Lung microvascular endothelial cell (primary cell): ENCODE measurements at places on chromosomes 6 and 20.

GRCh38 chr6:36301781-36302180 is 31.9 kb downstream of the PNPLA1 start:
- DNase-seq = no peak

DNA sequence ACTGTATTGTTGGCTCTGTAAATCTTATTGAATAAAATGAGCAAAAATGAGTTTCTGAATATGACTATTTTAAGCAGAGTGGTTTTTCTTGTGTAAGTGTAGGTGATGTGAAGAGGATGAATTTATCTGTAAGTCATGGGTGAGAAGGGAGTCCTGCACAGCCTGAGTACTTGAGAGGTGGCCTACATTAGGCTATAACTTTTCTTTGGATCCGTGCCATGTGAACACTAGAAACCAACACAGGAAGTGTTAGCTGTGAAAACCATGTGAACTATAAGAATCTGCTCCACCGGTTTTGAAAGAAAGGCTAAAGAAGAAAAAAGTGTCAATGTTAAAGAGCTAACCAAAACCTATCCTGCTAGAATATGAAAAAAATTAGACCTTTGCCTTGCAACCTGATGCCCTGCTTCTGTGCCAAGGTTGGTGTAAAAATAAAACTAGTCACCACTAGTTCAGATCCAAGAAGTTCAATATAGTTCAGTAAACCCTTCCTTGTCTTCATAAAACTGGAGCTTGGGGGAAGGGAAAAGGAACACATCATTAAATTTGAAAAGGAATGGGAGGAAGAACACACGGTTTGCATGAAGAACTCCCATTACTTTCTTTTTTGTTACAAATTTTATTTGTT is 21.3 kb downstream of the PLCB1 start:
- DNase-seq = peak; percentile 64

DNA sequence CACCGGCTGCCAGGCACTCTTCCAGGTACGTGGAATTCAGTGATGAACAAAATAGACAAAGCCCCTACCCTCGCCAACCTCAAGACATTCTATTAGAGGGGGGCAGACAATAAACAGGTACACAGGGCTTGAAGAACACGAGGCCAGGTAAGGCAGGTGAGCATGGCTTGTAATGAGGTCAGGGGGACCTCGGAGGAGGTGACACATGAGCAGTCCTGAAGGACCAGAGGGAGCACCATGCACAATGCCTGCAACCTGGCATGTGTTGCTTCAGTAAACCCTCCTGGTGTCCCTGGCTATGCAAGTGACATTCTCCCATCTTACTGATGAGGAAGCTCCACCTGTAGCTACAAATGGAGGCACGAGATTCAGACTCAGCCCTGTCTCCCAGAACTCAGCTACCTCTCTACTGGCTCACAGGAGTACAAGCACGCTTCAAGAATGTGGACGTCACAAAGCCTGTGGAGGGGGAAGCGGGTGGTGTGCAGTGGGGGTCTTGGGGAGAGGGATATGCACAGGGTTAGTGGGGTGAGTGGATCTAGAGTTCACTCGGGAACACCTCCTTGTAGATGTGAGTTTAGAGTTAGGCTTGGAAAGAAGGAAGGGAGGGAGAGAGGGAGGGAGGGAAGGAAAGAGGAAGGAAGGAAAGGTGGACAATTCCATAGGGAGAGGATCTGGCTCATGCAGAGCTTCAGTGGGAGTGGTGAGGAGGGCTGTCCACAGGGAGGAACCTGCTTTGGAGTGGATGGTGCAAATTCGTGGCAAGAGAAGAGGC is 7.6 kb upstream of the MAPK13 start:
- DNase-seq = no peak

GRCh38 chr6:110529355-110529754 is 52.9 kb upstream of the SLC22A16 start:
- DNase-seq = peak; percentile 70

GRCh38 chr6:90229331-90230010 is 67.2 kb downstream of the BACH2 start:
- DNase-seq = no peak

DNA sequence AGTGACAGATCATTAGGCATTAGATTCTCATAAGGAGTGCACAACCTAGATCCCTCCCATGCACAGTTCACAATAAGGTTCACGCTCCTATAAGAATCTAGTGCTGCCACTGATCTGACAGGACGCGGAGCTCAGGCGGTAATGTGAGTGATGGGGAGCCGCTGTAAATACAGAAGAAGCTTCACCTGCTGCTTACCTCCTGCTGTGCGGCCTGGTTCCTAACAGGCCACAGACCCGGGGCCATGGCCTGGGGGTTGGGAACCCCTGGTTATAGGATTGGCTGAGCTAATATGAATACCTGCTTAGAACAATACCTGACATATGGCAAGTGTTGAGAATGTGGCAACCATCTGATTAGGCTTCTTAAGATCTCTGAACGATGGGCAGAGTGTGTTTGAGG is 2.4 kb downstream of the PNPLA1 start:
- DNase-seq = no peak

DNA sequence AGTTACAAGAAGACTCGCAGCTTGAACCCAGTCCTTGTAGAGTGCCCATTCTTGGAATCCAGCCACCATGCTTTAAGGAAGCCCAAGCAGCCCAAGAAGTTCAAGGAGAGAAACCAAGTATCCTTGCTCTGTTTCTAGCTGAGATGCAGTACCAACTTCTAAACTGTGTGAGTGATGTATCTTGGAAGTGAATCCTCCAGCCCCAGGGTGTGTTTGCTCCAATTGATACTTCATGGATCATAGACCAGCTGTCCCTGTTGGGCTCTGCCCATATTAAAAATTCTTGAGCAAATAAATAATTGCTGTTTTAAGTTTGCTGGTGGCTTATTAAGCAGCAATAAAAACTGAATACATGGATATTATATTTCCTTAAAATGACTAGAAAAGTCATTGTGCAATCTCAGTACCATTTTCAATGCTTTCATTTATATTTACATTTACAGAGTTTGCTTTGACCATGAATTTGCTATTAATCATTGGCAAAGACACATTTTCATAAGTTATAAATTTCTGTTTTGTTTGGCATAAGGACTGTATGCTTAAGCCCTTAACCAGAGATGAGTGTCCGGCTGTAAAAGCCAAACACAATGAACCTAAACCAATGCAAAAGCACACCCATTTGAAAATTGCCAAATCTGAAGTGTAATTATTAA is 9.2 kb downstream of the SPTLC3 start:
- DNase-seq = peak; percentile 12

DNA sequence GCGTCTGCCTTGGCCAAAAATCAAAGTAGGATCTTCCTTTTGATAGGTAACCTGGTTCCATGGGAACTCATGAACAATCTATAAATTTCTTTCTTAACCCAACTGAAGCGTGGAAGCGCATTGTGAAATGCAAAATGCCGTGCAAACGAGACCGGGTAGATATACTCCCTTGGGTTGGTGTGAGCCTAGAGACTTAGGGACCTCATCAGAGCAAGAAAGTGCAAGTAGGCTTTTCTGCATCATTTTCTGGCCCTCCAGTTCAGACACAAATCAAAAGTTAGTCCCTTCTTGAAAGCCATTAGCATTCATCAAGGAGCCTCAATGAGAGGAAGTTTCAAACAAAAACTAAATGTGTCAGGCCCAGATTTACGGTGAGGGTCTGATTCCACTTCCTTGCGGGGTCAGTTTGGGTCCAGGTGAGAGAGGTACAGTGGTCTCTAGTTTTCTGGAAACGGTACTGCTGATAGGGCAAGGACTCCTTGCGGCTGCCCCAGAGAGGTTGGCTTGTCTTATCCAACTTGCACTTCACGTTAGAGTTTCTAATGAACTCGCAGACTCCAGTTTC is 5.3 kb upstream of the ZNF184 start:
- peak; percentile 4 for DNase-seq

DNA sequence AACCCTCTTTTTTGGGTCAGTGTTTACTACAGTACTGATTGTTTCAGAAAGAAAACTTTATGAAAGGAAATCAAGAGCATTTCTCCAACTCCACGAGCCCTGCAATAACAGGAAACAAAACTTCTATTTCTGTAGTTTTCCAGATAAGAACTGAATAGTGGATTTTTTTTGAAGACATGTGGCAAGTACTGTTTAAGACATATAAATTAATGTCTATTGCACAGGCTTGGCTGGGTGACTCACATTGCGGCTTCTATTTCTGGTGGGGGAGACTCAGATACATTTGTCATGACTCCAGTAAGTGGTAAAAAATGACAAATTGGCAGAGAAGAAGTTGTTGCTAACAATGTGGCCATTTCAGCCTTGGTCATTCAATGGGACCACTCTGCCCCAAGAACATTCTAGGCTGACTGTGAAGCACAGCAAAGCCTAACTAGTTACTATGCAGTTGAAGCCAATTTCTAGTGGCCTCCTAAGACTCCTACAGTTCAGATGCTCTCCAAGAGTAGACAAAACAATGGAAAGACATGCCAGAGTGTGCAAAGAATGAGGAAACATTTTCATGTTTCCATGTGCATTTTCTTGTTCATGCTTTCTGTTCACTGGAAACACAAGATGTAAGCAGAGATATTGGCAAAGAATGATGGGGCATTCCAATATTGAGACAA is 200.9 kb downstream of the EDN1 start:
- peak; percentile 74 for DNase-seq

DNA sequence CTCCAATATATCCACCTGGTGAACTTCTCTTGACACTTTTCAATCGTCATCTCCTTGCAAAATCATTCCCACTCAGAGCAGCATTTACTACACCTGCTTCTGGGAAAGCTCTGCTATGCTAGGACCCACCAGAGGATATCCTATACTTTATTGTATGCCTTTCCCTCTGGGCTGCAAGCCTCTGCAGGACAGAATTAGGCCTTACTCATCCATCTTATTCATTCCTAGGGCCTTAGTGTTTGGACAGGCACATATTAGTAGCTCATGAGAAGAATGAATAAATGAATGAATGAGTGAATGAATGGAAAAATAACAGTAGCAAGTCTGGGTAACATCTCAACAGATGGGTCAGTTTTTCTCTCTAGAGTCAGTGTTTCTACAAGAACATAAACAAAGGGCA is 216.1 kb downstream of the MAFB start:
- no peak for DNase-seq

- peak; percentile 11 for DNase-seq
These were observed 31.0 kb downstream of the THEMIS start for GRCh38 chr6:127869772-127870404.

GRCh38 chr6:15627821-15628220 is 35.0 kb downstream of the DTNBP1 start:
- DNase-seq = no peak

DNA sequence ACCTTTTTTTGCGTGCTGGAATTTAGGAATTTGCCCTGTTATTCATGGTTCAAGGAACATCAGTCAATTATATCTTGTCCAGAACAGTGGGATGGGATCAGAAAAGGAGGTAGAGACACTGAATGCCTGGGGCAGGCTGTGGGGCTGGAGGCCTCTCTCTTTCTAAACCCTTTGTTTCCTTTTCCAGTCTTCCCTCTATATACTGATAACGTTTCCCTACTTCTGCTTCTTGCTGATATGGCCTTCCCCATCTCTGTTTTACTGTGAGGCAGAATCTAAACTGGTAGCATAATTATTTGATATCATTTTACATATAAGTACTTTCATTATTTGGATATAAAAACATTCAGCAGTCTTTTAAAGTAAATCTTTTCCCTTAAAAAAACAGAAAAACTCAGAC is 67.5 kb downstream of the DNAH8 start:
- no peak for DNase-seq

DNA sequence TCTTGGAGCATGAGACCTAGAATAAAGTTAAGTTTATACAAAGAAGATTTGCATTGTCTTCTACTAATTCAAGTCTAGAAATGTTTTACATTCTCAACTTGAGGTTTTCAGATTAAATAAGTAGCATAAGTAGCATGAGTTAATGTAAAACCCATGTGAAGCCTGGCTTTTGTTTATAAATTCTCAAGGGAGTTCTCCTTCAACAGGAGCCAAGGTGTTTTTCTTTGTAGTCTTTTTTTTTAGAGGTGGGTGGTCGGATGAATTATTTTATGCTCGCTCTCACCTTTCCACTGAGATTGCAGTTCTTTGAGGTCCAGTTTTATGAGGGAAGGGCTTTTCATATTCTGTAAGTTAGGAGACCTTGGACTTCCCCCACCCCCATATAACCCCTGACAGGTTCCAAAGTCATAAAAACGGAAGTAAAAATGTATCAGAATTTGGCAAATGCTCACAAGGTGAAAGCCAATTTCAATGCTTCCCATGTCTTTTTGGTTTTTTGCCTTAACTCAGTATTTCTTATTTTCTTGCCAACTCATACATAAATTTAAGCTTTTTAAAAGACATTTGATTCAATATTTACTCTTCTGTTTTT is 244.3 kb upstream of the ASCC3 start:
- no peak for DNase-seq

GRCh38 chr20:23407781-23408464 is 13.4 kb downstream of the NAPB start:
- no peak for DNase-seq

DNA sequence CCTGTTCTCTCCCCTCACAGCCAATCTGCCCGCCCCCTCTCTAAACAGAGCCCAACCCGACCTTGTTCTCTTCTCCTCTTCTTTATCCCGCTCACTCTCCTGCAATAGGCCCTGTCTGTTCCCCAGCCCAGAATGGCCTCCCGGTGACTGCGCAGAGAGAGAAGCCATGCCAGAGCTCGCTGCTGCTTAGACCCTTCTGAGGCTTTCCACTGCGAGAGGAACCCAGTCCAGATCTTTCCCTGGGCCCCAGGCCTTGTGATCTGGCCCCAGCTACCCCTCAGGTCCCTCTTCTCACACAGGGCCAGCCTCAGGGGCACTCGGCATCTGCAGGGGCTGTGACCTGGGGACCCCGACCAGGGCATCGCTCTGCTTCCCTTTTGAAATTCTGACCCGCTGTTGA is 58.1 kb downstream of the TMEM242 start:
- DNase-seq = no peak

- peak; percentile 35 for DNase-seq
These were observed 390.4 kb downstream of the HTR1B start for GRCh38 chr6:77072694-77073409.

GRCh38 chr6:125104425-125104824 is 49.1 kb upstream of the TPD52L1 start:
- DNase-seq = no peak

DNA sequence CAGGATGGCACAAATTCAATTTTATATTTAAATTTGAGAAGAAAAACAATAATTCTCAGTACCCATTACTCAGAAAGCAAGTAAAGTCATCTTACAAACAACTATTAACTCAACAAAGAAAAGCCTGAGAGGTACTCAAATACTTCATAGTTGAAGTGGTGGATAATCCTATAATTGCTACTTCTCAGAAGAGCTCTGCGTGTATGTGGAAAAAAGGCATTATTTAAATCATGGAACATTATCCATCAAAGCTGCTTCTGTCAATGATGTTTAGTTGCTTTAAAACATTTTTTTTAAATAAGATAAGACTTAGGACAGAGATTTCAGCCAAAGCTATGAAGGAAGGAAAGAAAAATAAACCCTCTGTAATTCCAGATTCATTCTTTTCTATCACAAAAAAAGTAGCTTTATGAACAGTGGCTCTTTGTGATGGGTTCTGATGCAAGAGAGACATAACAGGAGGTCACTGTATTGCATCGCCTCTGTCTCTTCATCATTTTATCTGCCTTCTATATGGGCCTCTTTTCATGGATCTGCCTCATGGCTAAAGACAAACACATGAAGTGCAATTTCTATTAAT is 367.9 kb upstream of the SLC35B3 start:
- no peak for DNase-seq
